Fibroblast of skin of left quadriceps (primary cell): ENCODE measurements at places on chromosomes 2 and 18.

GRCh38 chr2:196954001-196954400 lies 27.5 kb upstream of the PGAP1 start:
- no peak for DNase-seq

DNA sequence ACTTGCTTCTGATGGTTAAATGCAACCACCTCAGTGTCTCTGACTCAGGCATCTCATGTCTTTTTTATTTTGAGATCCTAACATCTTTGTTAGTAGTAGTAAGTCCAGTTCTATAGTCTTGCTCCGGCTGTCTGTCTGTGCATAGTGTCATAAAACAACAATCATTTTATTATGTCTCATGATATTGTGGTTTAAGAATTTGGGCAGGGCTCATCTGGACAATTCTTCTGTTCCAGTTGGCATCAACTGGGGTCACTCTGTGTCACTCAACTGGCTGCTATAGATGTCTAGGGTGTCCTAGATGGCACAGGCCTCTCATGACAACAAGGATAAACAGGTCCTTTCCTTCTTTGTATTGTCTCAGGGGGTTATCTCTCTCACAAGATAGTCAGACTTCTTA lies 299.6 kb upstream of the ZNF521 start:
- DNase-seq, result no peak

- peak; percentile 15 for DNase-seq
Observed at GRCh38 chr18:74652392-74652988, 54.8 kb downstream of the ZNF407 start.

- no peak for DNase-seq
Observed at GRCh38 chr2:174430066-174430465, 34.5 kb downstream of the SCRN3 start.

DNA sequence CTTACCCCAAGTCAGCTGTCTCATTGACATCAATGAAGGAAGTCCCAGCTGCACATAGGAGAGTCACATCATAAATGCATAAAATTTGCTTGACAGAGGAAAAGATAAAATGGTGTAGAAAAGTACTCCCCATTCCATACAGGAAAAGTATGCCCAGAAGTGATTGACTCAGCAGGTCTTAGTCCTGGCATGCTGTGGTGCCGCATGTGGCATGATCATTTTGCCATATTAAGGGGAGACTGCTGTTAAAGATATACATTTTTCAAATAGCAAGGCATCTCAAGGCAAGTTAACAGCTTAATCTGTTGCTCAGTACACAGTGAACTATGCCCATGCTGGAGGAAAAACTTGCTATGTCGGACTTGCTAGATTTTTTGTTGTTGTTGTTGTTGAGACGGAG lies 8.1 kb downstream of the COPS7B start:
- no peak for DNase-seq

GRCh38 chr2:179024445-179024844 lies 25.5 kb downstream of the CCDC141 start:
- no peak for DNase-seq

DNA sequence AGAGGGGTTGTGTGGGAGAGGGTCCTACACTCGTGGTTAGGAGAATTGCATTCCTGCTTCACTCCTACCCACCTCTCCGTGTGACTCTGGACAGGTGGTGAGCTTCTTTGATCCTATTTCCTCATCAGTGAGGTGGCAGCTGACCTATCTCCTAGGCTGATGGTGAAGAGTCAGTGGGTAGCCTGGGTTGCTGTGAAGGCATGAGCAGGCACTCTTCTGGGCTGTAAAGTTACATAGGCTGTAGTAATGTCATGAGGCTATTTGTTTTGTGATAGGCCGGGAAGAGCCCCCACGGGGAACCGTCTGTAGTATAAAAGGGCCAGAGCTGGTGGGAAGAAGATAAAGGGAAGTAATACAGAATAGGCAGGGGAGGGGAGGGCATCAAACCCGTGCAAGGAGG lies 83.8 kb downstream of the TMEM247 start:
- DNase-seq, result no peak

DNA sequence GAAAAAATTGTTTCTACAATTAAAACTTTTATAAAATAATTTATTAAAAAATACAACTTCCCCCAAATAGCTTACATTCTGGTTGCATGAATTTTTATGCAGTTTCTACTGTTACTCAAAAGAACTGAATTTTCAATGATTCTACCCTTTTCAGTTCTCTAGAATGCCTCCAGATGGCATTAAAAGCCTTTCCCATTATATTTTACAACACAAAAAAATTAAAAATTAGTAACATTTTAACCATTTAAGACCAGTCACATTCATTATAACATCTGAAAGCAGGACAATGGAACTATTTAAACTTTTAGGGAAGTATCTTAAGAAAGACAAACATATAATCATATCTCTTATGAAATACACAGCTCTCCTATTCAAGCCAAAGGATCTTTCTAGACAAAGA lies 236.0 kb upstream of the REV1 start:
- DNase-seq, result no peak

- no peak for DNase-seq
Observed at GRCh38 chr2:75174981-75175380, 24.3 kb downstream of the TACR1 start.

GRCh38 chr2:42141687-42142546 lies 27.2 kb upstream of the EML4 start:
- peak; percentile 99 for DNase-seq

GRCh38 chr2:12047761-12048160 lies 301.3 kb downstream of the LPIN1 start:
- no peak for DNase-seq

- DNase-seq, result no peak
Observed at GRCh38 chr18:4454537-4455112, 482 bp downstream of the DLGAP1 start.

- DNase-seq, result no peak
Observed at GRCh38 chr2:145800151-145801091, 1280.5 kb upstream of the ZEB2 start.

DNA sequence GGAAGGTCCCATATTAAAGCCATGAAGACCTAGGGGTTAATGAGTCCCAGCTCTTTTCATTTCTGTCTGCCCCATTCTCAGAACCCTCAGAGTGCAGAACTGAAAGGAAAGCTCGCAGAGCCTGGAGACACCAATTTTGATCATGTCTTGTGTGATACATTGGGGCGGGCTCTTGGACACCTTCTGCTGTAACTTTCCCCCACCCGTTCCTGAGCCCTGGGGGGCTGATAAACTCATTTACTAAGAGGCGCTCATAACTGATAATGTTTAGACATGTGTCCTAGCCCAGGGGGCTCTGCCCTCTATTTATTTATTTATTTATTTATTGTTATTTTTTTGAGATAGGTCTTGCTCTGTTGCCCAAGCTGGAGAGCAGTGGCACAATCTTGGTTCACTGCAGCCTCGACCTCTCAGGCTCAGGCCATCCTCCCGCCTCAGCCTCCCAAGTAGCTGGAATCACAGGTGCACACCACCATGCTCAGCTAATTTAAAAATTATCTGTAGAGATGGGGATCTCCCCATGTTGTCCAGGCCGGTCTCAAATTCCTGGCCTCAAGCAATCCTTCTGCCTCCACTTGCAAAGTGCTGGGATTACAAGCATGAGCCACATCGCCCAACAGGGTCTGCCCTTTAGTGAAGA lies 72.4 kb upstream of the HAAO start:
- DNase-seq, result no peak

- DNase-seq, result no peak
Observed at GRCh38 chr2:88146590-88146989, 18.7 kb upstream of the FABP1 start.

GRCh38 chr2:20737505-20737904 lies 70.6 kb downstream of the GDF7 start:
- no peak for DNase-seq

DNA sequence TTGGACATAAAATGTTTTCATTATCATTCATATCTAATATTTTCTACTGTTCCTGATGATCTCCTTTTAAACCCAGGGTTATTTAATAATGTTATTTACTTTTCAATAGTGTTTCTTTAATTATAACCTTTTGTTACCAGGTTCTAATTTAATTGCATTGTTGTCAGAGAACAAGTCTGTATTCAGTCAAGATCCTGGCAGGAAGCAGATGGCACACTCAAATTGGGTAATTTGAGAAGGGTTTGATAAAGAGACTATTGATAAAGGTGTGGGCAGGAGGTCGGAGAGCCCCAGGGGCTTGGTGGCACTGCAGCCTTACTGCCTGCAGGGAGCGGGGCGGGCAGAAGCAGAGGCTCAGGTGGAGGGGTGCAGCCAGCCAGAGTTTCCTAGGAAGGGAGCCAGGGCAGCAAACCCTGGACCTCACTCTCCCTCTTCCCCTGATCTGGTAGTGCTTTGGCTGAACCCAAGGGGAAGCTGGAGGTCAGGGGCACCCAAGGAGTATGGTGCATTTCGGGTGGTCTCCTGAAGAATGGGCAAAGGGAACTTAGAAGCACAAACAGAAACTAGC lies 2.3 kb upstream of the KIF1A start:
- no peak for DNase-seq

DNA sequence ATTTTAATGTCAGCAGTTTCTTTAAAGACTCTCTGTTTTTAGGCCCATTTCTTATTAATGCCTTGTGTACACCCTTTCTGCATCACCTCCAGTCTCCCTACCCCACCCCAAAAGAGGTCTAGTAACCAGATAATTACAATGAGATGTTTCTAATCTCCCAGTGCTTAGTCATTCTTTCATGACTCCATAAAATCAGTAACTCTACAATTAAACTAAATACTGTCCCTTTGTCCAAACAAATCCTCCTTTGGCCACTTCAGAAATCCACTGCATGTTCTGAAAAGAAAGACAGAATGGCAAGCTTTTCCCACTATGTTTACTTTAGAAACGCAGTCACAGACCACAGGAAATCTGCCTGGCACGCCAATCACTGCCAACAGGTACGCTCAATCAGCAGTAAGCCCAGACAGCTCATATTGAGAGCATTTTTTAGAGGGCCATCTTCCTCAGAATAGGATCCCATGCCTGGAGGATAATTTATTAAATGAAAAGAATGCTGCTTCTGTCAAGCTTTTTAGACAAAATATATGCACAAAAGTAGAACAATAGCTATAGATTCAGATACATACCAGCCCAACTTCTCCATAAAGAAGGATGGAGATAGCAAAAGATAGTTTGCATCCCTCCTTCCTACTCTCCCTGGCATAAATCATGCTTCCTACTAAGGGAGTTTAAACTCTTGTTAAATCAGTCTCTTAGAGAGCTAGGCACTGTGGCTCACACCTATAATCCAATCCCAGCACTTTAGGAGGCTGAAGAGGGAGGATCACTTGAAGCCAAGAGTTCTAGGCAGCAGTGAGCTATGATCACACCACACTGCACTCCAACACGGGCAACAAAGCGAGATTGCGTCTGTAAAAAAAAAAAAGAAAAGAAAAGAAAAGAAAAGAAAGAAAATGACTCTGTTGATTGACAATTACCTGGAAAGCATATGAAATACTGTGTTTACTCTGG lies 14.6 kb downstream of the CLASP1 start:
- DNase-seq, result no peak

GRCh38 chr2:97210325-97210724 lies 97.4 kb downstream of the ANKRD36 start:
- no peak for DNase-seq

DNA sequence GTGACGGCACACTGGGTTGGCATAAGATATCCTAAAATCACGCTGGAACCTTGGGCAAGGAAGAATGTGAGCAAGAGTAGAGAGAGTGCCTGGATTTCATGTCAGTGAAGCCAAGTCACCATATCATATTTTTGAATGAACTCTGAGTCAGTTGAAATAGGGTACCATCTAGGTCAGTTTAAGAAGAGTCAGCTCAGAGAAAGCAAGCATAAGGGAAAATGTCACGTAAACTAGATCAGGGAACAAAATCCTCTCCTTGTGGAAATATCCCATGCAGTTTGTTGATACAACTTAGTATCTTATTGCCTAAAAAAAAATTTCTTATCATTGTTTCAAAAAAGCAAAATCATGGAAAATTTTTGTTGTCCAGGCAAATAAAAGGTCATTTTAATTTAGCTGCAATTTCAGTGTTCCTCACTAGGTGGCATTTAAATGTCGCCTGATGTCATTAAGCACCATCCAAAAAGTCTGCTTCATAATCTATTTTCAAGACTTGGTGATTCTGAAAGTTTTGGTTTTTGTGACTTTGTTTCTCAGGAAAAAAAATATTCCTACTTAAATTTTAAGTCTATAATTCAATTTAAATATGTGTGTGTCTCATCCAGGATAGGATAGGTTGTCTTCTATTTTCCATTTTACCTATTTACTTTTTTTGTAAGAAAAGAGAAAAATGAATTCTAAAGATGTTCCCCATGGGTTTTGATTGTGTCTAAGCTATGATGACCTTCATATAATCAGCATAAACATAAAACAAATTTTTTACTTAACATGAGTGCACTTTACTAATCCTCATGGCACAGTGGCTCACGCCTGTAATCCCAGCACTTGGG lies 19.6 kb downstream of the RSAD2 start:
- DNase-seq, result no peak

GRCh38 chr2:176105730-176106580 lies 1.1 kb upstream of the HOXD11 start:
- DNase-seq, result no peak

DNA sequence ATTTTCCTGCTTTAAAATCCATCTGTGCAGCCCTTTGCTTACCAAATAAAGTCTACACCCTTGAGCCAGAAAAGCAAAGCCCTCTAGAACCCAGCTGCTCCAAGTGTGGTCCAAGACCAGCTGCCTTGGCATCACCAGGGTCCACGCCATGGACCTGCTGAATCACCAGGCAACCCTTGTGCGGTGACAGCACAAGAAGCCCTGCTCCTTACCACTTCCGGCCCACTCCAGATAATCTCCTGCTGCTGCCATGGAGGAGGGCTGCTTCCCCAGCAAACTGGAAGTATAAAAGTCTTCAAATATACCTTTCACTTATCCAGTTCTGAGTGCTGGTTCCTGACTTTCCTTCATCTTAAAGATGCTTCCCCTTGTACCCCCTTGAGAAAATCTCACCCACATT lies 106.0 kb upstream of the PKDCC start:
- no peak for DNase-seq

- no peak for DNase-seq
Observed at GRCh38 chr2:233451950-233452349, 97.7 kb downstream of the DGKD start.

GRCh38 chr2:52431352-52431760 lies 1336.2 kb upstream of the CHAC2 start:
- DNase-seq, result no peak

- no peak for DNase-seq
Observed at GRCh38 chr18:58859907-58860306, 4.8 kb upstream of the ZNF532 start.

GRCh38 chr18:58290116-58290695 lies 246.2 kb downstream of the NEDD4L start:
- DNase-seq, result no peak

DNA sequence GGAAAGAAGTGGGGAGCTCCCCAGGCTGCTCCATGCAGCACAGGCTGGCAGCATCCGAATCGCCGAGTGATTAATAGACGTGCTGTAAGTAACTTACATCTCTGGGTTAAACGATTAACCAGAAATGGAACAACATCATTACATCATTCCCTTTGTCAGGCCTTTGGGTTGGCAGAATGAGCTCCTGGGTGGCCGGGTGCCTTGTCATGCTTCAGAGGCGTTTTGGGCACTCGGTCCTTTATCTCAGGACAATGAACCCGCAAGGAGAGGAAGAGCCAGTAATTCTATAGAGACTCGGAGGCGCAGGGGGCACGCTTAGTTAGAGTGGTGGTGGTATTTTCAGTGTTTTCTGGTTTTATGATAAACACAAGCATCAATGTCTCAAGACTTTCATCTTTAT lies 146.9 kb upstream of the TPO start:
- DNase-seq, result no peak
